ENCODE measurements at places on chromosomes 12 and 14.

DNA sequence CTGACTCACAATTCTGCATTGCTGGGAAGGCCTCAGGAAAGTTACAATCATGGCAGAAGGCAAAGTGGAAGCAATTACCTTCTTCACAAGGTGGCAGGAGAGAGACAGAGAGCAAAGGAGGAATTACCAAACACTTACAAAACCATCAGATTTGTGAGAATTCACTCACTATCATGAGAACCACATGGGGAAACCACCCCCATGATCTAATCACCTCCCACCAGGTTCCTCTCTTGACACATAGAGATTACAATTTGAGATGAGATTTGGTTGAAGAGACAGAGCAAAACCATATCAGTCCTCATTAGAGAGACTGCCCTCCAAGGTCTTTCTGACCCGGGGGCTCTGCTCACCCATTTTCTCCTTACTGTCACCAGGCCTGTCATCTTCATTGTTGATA is 1582.3 kb upstream of the TMEM132C start:
- DNase-seq = no peak

DNA sequence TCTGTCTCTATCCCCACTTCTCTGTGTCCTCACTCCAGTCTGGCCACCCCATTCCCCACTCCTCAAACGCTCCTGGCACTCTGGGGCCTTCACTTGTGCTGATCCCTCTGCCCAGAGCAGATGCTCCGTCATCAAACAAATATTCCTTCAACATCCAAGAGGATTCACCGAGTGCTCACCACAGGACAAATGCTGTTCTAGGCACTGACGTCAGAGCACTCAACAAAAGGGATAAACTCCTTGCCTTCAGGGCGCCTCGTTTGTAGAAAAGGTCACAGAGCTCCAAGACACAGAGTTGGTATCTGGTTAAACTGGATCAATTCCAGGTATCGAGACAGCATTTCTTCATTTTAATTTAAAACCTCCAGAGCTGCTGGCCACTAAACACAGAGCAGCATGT is 35.3 kb downstream of the PSMC1 start:
- DNase-seq = no peak

GRCh38 chr14:60277605-60278190 is 28.7 kb downstream of the PPM1A start:
- DNase-seq = no peak

GRCh38 chr14:100342195-100342594 is 19.1 kb downstream of the SLC25A47 start:
- DNase-seq = no peak

GRCh38 chr12:48810903-48811431 is 7.3 kb upstream of the CACNB3 start:
- no peak for DNase-seq

DNA sequence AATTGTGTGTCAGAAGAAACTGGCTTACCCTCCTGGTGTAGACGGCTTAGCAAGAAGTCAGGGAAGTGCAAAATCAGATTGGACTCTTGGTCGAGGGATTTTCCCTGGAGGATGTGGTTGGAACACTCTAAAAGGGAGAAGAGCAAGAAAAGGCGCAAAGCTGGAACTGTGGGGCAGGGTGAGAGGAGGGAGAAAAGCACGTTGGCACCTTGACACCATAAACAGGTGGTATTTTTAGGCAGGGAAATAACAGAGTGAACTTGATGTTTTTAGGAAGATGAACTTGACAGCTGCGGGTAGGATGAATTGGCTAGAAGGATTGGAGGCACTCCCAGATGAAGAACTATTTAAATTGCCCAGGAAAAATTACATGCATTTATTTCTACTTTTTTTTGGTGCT is 67.7 kb downstream of the HCAR2 start:
- no peak for DNase-seq

- no peak for DNase-seq
These were observed 51.1 kb downstream of the SLC25A47 start for GRCh38 chr14:100374270-100374669.

- no peak for DNase-seq
These were observed 4.5 kb downstream of the PGF start for GRCh38 chr14:74950795-74951442.

GRCh38 chr14:49971156-49972130 is 78.6 kb downstream of the ARF6 start:
- peak; percentile 62 for DNase-seq

- no peak for DNase-seq
These were observed 146.9 kb downstream of the NTF3 start for GRCh38 chr12:5578775-5579174.

DNA sequence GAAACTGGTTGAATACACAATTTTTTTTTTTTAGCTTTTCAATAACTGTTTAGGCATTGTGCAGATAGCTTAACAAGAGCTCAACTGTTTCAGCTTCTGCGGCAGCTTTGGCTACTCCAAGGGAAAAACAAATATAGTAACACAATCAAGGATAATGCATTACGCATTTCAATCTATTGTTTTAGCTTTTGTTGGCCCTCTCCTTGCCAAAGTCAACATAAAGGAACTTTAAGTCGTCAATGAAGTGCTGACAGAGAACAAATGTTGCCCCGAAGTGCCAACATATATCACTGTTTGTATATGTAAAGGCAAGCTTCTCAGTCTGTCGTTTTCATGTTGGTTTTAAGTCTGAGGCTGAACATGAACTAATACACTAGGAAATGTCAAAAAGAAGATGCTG is 1087.4 kb upstream of the FLRT2 start:
- no peak for DNase-seq

DNA sequence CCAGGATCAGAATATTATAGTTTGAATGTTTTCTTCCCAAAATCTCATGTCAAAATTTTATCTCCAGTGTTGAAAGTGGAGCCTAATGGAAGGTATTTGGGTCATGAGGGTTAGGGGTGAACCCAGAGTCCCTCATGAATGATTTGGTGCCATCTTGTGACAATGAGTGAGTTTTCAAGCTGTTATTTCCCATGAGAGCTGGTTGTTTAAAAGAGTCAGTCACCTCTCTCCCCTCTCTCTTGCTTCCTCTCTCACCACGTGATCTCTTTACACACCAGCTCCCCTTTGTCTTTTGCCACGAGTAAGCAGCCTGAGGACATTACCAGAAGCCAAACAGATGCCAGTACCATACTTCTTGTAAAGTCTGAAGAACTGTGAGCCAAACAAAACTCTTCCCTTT is 561.6 kb downstream of the RERGL start:
- DNase-seq = no peak

- no peak for DNase-seq
These were observed 1.6 kb downstream of the NAB2 start for GRCh38 chr12:57090490-57090889.

GRCh38 chr12:65536351-65536750 is 257.9 kb downstream of the MSRB3 start:
- DNase-seq = no peak

Data from stimulated activated naive CD8-positive, alpha-beta T cell treated with anti-CD3 and anti-CD28 coated beads, Interleukin-15, Interleukin-2, amounts not matched to agents 100 U/mL and 50 U/mL, for 24 hours (primary cell).